ENCODE measurements at places on chromosomes 2 and 18.

DNA sequence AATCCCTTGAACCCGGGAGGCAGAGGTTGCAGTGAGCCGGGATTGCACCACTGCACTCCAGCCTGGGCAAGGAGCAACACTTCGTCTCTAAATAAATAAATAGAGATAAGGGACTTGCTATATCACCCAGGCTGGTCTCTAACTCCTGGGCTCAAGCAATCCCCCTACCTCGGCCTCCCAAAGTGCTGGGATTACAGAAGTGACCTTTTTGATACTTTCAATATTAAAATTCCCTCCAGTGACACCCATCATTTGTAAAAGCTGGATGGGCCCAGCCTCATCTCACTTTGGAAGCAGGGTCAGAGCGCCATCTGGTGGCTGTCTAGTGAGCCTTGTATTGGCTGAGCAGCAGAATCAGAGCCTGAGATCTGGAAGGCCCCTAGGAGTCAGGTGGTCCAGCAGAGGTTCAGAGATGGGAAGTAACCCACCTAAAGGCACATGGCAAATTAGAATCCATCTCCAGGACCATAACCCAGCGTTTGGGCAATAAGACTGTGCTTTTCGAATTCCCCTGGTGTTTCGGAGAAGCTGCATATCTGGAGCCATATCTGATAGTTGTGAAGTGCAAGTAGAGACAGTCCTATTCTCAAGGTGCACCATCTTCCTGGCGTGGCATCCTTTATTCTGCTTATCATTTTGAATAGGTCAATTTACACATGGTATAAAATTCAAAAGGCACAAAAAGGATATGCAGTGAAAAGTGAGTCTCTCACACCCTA lies 18.3 kb upstream of the SLC35F6 start:
- peak; percentile 64 for DNase-seq

- no peak for DNase-seq
These were observed 72.5 kb upstream of the CYP26B1 start for GRCh38 chr2:72220170-72220569.

DNA sequence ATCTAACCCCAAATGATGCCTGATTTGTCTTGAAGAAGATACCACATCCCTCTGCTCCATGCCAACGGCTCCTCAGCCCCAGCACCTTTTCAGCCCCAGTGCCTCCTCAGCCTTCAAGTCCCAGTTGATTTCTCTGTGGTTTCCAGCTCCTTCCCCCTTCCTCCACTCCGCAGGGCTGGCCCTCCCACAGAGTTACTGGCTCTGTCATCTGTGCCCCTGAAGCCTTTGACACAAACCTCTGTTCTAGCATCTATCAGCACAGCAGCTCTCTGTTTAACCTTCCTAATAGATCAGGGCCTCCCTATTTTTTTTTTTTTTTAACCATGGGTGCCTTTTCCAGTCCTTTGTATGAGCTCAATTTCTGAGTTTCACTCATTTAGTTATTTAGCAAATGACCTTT lies 201.3 kb upstream of the CXCR4 start:
- DNase-seq = no peak

DNA sequence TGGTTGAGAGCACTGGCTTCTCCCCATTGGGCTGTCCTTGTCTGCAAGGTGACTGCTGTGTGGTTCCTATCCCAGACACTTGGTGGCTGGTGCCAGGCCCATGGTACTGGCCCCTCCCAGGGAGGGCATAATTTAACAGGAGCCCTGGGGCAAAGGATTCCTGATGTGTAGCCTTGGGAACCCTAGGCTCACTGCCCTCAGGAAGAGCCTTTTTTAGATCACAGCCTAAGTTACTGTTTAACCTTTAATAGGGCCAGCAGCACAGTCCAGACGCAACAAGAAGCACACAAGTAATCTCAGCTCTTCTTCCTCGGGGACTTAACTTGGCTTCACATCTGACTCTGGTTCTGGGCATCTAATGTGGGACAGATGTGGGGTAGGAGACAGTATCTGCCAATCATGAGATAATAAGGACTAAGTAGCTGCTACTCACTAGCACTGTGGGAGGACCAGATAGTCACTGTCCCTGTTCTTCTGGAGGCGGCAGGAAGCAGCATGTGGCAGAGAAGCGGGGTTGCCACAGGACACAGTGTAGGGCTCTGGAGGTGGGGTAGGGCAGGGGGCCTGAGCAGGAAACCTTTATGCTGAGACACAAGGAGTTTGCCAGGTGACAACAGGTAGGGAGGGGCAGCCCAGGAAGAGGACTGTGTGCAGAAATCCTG lies 136.3 kb downstream of the TMEM17 start:
- no peak for DNase-seq

DNA sequence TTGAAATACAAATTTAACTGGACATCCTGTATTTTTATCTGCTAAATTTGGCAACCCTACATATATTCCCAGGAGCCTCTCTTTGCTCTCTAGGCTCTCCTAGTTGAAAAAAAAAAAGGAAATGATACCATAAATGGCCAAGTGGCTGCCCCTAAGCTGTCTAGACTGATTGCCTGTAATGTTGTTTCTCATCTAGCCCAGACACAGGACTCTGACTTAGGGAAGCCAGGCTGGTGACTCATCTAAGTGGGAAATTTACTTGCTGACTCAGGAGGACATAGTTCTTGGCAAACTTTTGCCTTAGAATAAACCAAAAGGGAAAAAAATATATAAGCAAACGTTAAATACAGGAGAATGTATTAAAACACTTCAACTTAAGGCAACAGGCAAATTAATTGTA lies 14.6 kb upstream of the ITGAV start:
- no peak for DNase-seq

DNA sequence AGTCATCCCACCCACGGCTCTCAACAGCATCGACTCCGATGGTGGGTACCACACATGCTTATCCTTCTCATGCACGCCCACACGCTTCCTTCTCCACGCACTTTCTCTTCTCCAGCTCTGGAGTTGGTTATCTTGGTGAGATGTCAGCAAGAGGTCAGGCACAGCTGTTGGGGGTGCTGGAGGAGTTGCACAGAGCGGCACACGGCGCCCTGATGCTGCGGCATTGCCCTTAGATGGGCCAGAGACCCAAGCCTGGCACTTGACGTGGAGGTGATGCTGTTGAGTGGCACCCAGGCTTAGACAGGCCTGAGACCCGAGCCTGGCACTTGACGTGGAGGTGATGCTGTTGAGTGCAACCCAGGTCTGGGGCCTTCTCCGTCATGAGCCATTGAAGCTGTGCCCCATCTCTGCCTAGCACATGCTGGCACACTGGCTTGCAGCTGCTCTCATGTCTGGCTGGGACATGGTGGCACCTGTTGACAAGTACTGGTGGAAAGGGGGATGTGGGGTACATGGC lies 83.2 kb downstream of the DGKD start:
- no peak for DNase-seq

DNA sequence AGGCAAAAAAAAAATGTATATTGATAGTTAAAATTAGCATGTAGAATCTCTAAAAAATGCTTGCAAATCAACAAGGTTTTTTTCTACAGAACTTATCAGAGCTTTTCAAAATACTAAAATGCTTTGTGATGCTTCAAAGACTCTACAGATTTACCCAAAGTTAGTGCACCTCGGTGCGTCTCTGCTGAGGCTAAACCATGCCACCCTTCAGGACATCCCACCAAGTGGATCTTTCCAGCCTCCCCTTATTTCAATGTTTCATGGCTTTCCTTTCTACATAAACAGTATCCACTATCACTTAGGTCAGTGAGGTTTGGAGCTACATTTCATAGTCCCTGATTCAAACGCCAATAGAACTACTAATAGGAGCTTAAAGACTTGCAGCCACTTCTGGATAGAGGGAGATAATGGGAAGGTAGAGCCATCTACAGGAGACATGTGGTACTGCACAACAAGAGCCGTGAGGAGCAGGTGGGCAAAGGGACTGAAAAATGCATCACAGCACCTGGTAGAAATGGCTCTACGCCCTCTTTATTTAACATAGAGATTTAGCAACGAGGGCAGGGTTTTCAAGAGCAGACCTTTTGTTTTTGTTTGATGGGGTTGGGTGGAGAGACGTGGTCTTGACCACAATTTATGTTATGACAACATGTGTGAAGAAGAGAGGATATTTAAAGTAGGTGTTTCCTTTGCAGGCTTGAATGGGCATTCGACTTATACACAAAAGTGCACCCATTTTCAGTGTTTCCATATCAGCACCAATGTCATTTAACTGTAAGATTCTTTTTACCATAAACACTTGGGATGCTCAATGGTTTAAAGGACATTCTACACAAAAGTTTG lies 56.1 kb upstream of the SLC35G4 start:
- DNase-seq = no peak

GRCh38 chr2:127610561-127610960 lies 35.4 kb upstream of the GPR17 start:
- no peak for DNase-seq

DNA sequence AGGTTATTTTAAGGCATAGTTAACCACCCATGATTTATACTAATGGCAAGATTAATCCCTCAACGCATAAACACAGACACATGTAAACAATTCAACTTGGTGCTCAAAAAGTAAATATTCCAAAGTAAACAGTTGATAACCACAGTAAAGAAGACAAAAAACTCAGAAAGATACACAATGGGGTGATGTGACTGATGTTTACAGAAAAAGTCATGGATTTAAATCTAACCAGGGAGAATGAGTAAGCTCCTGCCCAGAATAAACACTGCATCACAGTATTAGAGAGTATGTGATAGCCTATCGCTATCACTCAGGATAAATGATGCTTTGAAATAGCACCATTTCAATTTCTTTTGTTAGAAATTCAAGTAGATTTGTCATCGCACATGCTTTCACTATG lies 49.3 kb downstream of the HIBCH start:
- DNase-seq = no peak

DNA sequence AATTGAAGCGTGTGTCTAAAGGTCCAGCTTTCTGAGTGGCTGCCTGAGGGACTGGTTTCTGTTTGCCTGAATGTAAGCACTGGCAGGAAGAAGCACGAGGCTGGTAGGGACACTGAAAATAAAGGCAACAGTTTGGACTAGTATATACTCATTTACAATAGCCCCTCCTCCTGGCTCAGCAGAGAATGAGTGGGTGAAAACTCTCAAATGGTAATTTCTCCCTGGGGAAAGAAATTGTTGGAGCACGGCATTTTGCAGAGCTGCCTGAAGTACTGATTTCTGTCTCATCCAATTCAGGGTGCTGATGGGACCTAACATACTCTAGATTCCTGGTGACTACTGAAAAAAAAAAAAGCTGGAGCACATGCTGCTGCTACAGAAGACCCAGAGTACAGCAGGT lies 17.3 kb upstream of the SPP2 start:
- no peak for DNase-seq
